NCI-H510A treated with DMSO at 0.1 percent for 48 hours (cell line): ENCODE measurements at places on chromosomes 6 and 20.

- DNase-seq, result no peak
Measured at GRCh38 chr6:125574604-125575003, 174.8 kb upstream of the HEY2 start.

- DNase-seq, result no peak
Measured at GRCh38 chr6:75907444-75907843, 158.4 kb downstream of the MYO6 start.

- no peak for DNase-seq
Measured at GRCh38 chr6:133972388-133972787, 19.4 kb downstream of the TBPL1 start.

GRCh38 chr20:58402827-58403226, 13.8 kb downstream of the VAPB start:
- DNase-seq, result no peak

DNA sequence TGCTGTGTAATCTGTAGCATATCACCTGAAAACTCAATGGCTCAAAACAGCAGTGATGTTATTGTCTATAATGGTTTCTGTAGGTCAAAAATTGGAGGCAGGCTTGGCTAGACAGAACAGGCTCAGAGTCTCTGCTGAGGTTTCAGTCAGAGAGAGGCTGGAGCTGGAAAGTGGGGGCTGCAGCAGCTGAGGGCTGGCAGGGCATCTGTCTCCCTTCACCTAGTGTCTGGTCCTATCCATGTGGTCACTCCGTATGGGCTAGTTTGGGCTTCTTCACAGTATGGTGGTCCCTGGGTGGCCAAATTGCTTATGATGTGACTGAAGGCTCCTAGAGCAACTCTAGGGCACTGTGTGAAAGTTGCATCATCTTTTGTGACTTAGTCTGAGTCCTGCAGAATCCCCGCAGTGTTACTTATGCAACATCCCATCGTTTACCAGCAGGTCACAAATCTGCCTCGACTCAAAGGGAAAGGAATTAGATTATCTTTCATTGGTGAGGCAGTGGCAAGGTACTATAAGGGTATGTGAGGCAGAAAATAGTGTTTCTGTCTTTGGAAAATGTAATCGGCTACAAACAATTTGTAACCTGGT, 497.0 kb downstream of the EPHA7 start:
- no peak for DNase-seq

DNA sequence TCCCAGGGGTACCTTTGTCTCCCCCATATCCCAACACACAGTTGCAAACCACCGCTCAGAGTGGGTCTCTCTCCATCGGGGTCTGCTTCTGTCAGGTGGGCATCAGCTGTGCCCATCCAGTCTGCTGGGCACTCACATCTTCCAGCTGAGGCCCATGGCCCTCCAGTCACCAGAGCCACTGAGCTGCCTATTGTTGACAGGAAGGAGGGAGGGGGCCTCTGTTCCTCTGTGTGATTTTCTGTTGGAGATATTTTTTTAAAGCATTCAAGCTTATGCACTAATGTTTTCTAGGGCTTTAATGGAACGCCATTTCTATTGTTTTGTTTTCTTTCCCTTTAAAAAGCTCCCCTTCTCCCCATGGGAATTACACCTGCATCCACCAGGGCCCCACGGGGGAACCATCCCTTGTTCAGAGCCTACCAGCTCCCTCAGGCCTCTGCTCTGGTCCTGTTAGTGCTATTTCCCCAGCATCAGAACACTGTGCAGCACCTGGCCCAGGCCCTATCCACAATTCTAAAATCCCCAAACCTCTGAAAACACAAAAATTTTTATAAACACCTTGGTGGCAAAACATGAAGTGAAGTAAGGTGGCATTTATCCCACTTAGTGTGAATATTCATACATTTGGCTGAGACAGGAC, 326.2 kb downstream of the CD83 start:
- no peak for DNase-seq

DNA sequence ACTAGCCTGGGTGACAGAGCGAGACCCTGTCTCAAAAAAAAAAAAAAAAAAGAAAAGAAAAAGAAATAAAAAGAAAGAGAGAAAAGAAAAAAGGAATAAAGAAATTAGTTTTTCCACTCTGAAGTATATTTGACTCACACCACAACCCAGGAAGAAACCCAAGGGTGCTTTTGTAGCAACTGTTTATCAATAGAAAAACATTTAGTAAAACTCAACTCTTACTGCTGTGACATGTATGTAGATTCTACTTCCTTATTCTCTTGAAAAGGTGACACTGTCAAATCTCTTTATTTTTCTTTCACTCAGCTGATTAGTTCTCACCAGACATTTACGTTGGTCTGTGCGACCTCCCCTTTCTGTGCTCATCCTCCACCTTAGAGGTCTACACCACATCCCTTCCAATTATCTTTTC, 99.9 kb upstream of the SHLD1 start:
- no peak for DNase-seq

DNA sequence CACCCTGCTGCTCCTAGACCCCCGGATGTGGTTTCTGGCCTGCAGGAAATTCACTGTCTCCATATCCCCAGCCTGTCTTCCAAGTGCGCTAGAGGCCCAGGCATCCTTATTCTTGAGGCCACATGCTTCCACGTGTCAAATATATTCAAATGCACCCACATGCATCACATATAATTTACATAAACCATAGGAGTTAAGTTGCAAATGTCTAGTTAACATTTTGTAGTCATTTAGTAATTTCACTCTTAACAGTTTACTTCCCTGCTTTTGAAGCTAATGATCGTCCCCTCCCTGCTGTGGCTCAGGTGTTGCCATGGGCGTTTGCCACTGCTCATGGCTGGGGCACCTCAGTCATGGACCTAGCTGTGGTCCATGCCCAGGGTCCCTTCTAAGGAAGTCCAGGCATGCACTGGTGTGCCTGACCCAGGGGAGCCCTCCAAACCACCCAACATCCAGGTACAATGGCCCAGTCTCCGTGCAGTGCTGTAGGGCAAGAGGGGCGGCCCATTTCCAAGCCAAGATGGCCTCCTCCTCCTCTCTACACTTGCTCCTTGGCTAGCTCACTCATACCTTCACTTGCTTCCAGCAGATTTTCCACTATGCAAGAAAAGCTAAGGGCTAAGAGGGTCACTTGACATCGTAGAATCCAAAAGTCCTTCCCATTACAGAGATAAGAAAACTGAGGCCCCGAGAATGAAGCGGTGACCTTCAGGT, 42.4 kb downstream of the FGD2 start:
- DNase-seq, result no peak

DNA sequence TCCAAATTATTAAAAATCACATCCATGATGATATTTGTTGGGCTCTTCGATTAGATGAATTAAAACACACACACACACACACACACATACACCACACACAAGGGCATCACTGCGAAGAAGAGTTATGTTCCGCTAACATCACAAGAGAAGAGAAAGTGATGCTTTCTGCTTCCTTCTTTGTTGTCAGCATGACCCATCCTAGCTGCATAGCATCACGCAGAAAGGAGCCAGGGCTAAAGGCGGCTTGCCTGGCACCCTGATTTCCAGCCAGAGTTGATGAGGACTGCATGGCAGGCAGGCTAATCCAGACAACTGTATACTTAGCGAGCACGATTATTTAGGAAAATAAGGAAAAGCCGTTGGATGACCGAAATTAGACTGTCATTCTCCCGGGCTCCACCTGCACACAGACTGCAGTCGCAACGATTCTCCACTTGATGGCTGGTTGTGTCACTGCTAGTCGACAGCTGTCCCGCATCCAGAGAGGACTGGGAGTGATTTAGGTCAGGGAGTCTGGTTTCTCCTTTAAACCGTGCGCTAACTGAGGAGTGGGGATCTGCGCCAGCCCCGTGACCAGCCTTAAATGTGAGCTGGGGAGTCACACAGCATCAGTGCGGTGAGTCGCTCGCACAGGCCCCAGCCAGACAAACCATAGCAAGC, 70.6 kb upstream of the SOX4 start:
- DNase-seq, result no peak

DNA sequence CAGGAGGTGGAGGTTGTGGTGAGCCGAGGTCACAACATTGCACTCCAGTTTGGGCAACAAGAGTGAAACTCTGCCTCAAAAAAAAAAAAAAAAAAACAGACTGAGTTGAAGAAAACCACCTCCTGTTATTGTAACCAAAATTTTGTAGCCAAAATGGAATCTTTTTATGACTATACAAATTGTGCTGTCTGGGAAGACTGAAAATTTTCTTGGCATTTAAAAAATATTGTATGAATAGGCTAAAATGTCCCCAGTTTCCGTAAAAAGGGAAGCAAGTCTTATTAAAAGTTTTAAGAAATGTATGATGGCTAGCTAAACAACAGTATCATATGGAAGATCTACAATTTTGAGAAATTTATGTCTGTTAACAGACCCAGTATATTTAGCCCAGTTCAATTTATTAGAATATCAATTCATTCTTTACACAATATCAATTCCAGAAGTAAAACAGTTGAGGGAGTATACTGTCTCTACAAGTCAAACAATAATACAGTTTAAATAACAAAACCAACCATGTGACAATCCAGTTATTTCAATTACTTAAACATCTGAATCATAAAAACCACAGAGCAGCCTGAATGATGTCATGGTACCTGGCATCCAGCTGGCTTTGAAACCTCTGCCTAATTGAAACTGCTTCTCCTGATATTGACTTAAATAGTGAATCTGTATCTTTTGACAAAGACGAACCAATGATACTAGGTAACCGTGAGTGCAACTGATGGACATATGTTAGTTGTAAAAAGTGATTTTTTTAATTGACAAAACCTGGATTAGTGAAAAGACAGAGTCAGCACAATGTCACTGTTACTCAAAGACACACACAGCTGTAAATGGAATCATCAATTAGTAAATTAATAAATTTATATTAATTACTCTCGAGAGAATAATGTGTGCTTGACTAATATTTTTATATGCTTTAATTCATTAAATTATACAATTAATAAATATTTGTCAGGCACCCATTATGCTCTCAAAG, 166.6 kb upstream of the MARCKS start:
- no peak for DNase-seq

GRCh38 chr6:26576929-26577719, 19.6 kb upstream of the ABT1 start:
- DNase-seq, result no peak

DNA sequence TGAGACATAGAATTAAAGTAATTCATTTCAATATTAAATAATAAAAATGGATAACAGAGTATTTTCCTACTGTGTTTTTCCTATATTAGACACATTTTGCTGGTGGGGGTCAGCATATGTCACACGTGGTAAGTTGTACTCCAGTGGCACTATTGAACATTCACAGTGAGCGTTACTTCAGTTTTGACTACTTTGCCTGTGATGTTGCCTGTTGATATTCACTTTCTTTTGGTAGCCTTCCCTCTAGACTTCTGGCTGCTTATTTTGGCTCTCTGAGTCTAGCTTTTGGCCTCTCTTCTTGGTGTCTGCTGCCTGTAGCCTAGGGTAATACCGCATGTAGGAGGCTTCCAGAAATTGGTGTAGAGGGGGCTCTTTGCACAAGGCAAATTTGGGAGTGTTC, 64.4 kb upstream of the TFB1M start:
- DNase-seq, result no peak

DNA sequence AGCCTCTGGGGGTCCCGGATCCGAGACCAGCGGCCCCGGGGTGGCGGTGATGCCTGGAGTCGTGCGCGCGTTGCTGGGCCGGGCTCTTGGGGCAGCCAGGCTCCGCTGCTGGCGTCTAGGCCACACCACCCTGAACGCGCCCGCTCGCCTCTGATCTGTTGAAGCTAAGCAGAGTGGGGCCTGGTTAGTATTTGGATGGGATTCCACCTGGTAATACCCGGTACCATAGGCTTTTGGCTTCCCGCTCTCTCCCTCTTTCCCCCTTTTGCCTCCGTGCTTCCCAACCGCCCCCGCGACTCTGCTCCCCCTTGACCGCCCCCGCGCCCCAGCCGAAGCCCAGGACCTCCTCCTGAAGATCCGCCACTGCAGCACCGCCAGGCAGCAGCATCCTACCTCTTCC, 1383.5 kb upstream of the DEFB115 start:
- peak; percentile 14 for DNase-seq

- DNase-seq, result no peak
Measured at GRCh38 chr6:170265655-170266054, 25.2 kb downstream of the DLL1 start.

GRCh38 chr6:144908004-144908403, 622.9 kb downstream of the UTRN start:
- DNase-seq, result no peak

- no peak for DNase-seq
Measured at GRCh38 chr6:82197784-82198183, 49.8 kb downstream of the IBTK start.

DNA sequence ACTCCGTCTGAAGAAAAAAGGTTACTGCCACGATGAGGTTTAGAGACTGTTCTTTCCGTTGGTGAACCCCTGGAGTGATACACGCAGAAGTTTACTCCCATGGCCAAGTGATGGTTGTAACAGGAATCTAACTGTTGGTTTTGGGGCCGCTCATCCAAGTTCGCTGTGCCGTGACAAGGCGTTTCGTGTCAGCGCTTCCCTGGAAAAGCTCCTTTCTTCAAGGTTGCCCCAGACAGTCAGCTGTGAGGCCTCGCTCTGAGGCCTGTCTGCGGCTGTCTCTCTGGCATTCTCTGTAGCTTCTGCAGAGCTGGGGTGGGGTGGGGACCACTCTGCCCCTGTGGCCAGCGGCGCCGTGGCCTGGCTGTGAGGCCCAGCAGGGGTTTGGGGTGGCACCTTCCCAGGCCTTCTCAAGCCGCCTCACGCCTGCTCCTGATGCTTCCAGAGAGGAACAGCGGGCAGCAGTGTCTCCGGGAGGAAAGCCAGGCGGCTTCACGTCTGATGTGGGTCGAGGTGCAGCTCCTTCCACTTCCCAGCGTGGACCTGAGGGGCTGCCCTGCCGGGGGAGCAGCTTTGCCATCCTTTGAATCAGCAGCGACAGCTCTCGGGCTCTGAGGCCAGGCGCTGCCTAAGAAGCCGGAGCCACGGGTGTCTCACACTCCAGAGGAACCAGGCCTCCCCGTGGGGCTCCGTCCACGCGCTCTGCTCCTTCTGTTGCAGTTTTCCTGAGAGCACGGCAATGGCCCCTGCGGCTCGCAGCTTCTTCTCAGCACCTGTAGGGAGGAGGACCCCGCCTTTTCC, 76.2 kb downstream of the SMOC2 start:
- no peak for DNase-seq

- DNase-seq, result no peak
Measured at GRCh38 chr6:82739303-82739702, 326.3 kb downstream of the UBE3D start.

GRCh38 chr6:88166493-88167351, 575 bp upstream of the CNR1 start:
- DNase-seq, result no peak

DNA sequence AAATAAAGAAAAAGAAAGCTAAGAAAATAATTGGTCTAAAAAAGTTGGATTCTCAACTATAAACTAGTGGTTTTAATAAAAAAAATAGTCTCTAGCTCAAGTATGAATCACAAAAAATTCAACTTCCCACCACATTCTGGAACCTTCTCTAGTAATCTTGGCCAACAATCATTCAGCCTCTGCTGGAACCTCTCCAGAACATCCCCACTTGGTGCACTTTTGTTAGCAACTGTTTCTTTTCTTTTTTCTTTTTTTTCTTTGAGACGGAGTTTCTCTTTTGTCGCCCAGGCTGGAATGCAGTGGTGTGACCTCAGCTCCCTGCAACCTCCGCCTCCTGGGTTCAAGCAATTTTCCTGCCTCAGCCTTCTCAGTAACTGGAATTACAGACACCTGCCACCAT, 35.7 kb downstream of the TXLNB start:
- DNase-seq, result no peak

- no peak for DNase-seq
Measured at GRCh38 chr20:63477061-63477616, 4.7 kb upstream of the KCNQ2 start.
